Activated gamma-delta T cell (primary cell): ENCODE measurements at places on chromosomes 7 and 10.

GRCh38 chr7:53835301-53835700 is 706.9 kb upstream of the VSTM2A start:
- no peak for DNase-seq

DNA sequence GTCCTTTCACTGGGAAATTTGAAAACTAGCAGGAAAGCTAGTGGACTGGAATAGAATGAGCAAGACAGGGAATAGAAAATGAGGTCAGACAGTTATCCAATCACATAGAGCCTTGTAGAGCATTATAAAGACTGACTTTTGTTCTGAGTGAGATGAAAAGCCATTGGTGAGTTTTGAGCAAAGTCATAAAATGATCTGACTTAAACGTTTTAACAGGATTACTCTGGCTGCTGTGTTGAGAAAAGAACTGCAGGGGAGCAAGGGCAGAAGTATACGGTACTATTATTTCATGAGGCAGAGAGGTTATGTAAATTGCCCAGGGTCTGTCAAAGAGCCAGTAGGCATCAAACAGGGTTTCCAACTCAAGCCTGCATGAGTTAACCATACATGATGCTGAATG is 393.4 kb downstream of the TFEC start:
- no peak for DNase-seq

GRCh38 chr10:101748496-101748895 is 27.4 kb downstream of the FGF8 start:
- DNase-seq: no peak

DNA sequence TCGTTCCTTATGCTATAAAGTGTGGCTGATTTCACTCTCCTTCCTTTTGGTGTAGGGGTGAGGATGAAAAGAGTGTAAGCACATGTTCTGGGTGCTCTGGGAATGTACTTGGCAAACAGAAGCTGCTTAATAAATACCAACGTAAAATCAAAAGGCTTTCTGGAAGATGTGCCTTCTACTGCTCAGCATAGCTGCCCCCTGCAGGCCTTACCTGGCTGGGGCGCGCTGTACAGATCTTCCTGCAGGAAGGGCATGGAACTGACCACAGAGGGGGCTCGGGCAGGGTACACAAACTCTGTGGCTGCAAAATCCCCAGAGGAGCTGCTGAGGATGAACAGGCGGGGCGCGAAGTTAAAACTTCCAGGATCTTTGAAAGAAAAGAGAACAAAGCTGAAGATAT is 169.4 kb downstream of the SVIL start:
- no peak for DNase-seq

DNA sequence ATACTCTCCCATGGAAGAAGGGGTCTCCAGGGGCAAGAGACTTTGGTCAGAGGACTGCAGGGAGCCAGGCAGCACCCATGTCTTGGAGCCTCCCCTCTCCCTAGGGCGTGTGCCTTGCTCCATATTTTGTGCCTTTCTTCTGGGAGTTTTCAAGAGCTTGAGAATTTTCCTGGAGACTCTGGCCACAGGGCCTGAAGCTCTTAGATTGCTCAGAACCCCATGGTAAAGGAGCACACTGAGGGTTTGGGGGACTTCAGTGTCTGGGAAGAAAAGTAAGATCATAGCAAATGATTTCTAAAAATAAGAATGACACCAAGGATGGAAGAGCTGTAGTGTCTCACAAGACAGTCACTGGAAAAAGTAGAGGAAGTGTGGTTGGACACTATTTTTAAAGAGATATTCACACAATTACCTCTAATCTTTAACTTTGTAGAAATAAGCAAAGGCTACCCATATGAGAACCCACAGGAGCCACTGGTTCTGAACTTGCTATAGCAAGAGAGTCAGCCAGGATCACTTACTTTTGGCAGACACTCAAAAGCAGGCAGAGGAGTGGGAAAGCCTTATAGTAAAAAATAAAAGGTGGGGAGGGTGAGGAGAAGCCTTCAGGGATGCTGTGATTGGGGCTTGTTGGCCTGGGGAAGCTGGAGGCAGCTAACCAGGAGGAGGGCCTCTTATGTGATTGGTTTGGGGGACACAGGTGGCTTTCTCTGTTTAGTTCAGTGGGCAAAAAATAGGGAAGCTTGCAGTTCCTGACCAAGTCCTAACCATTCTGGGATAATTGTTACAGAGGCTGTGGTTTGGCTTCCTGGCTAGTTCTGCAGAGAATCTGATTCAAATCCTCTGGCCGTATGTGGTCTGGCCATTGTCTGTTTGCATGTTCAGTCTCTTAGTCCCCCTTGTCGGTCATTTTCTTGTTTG is 5.1 kb upstream of the CSGALNACT2 start:
- DNase-seq: no peak

DNA sequence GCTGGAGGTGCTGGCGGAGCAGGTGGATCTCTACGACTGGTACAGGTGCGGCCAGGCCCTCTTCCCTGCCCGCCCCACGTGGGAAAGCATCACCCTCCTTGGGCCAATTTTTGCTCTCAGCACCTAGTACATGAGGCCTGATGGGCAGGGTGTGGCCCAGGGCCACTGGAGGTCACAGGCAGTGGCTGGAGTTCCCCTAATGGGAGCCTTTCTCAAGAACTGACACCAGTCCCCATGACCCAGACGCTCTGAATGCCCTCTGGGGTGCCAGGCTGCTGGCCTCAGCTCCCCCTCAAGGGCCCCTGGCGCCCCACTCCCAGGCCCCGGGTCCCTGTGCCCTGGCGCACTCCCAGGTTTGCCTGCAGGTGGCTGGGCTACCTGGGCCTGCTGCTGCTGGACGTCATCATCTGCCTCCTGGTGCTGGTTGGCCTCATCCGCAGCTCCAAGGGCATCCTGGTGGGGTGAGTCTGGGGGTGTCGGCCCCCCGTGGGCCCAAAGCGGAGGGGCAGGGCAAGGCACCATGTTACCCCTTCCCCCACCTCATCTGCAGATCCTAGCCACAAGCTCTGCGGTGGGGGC is 15.9 kb downstream of the TTYH3 start:
- no peak for DNase-seq

DNA sequence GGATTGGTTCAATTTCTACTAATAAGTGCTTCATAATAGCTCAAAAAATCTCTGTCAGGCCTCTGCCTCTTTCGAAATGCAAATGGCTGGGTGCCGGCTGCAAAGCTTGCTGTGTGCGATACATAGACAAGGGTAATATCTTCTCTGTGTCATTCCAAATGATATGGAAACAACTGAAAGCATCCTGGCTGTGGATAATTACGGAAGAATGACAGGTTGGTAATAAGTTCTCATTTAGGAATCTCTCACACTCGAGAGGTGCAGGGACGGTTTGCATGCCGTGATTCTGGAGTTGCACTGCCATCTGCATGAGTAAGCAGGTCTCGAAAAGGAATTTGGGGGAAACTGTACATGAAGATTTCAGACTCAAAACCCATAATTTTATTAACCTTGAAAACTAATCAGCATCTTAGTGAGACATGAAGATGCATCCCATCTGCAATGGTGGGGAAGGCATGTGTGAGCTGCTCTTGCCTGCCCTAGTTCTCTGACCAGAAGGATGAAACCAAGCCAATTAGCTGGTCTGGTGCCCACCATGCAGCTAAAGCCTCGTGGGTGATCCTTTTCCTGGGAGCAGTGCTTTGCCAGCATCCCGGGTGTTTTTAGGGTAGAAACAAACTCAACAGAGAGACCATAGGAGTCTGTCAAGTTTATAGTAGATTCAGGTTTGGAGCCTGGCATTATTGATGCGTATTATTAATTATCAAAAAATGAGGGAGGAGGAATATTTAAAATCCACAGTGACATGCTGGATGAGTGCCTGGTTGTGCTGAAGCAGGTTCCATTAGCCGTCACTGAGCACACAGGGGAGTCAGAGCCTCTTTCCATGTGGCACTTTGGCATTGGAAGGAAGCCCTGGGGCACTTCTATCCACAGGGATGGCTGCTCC is 503.6 kb upstream of the MGMT start:
- DNase-seq: no peak

DNA sequence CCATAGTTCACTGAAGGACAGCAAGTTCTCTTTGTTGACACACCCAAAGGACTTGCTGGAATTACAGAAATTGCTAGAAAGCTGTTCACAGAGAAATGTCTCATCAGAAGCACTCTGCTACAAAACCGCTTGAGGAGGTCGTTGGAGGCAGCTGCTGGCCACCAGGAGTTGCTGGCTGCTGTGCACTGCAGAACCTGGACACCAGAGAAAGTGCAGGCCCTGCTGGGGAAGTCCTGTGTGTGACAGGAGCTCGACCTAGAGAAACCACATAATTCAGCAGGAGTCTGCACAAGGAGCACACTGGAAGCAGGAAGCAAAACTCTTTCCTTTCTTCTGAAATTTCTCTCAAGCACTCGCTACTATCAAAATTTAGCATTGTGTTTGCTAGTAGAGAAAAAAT is 461.5 kb upstream of the GHITM start:
- DNase-seq: no peak

DNA sequence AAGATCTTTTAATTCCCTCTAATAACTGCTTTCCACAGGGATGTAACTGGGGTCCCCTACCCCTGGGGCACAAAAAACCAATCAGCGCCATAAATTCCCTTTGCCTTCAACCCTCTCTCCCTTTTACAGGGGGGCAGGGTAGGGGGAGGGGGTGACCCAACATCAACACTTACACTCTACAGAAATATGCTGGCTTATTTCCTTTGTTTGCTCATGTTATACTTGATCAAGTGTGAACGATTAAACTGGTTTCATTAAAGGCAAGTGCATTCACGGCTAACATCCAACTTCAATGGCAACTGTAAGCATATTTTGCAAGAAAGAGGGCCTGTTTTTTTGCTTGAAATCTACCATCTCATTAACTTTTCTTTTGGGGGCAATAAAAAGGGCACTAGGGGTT is 2.9 kb downstream of the CTBP2 start:
- no peak for DNase-seq

DNA sequence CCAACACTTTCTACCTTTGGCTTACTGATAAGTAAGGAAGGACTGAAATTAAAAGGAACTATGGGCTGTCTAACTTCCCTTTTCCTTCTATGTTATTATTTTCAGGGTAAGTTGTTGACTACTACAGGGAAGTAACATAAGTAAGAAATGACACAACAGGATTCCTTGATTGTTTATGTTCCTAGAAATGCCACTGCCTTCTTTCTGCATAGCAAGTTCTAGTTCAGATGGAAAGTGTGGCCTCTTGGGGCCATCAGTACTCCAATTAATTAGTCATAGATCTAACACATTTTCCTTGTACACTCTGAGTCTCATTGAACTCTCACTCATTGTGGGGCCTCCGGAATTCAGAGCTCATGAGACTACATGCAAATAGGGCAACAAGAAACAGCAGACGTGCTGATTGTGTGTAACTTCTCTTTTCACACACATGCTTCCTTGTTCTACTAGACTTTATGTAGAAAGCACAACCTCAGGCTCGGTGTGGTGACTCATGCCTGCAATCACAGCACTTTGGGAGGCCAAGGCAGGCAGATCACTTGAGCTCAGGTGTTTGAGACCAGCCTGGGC is 35.3 kb upstream of the HIBADH start:
- DNase-seq: no peak

DNA sequence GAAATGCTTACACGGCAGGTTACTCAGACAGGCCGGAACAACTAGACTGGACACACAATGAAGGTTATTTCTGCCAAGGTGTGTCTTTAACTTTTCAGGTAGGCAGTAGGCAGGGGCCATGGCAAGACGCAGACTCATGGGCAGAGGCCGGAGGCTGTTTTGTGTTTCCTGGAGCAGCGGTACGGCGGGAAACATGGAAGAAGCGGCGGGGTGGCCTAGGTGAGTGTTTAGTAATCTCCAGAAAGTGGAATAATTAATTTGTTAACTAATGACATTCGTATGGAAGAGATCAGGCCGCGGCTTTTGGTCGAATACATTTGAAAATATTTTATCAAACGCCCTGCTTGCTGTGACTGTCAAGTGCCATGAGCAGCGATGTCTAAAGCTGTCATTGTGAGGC is 277.8 kb downstream of the WDR37 start:
- no peak for DNase-seq
